ENCODE measurements at places on chromosomes 6 and 20. TPM values are rescaled to one million over a fixed set of nuclear protein-coding genes. Genes with fewer than 3 reads are reported as not detected.

CDH4 gene
- 6.0 TPM for total RNA-seq

LAMP5 gene
- 0.08 TPM for total RNA-seq

CLIC5 gene
- not detected for total RNA-seq

NAA20 gene
- total RNA-seq = 130 TPM

SLC22A7 gene
- total RNA-seq = not detected

GABRR1 gene
- total RNA-seq = not detected

Measured in A549 treated with AZD2906 at 1 μM for 4 hours (cell line).